ENCODE measurements at places on chromosomes 6 and 20.

- no peaks in the 10 kb centered on the region for H3K4me1 ChIP-seq
- H3K27me3 ChIP-seq = no peaks in the 10 kb centered on the region
- H3K36me3 ChIP-seq = no peaks in the 10 kb centered on the region
- no peak for DNase-seq
Measured at GRCh38 chr20:40280616-40281015, 408.4 kb downstream of the MAFB start.

GRCh38 chr6:73180076-73180738 is 45.1 kb downstream of the KHDC1L start:
- no peak for DNase-seq
- H3K4me3 ChIP-seq = no peak overlapping the region
- H3K36me3 ChIP-seq = no peaks in the 10 kb centered on the region
- H3K27ac ChIP-seq = no peak overlapping the region
- peaks cover 6% of the 10 kb centered on the region for H3K4me1 ChIP-seq

GRCh38 chr6:135519348-135519747 is 21.8 kb upstream of the AHI1 start:
- no peak for DNase-seq
- H3K27me3 ChIP-seq = no peaks in the 10 kb centered on the region
- H3K36me3 ChIP-seq = no peaks in the 10 kb centered on the region
- no peak overlapping the region for H3K4me3 ChIP-seq
- H3K27ac ChIP-seq = no peak overlapping the region

DNA sequence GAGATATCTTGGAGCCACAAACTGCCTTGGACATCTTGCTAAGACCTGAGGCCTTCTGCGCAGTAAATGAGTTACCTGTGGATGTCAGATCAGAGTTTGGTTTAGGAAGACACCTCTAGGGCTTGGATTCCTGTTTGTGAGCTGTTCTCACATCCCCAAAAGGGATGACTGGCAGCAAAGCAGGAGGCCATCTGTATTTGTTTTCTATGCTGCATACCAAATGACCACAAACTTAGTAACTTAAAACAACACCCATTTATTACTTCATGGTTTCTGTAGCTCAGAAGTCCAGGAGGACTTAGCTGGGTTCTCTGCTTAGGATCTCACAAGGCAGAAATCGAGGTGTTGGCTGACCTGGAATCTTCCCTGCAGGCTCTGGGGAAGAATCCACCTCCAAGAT is 116.7 kb downstream of the UNC5CL start:
- peaks cover 12% of the 10 kb centered on the region for H3K27me3 ChIP-seq
- H3K4me3 ChIP-seq = no peak overlapping the region
- H3K27ac ChIP-seq = no peak overlapping the region
- DNase-seq = no peak

DNA sequence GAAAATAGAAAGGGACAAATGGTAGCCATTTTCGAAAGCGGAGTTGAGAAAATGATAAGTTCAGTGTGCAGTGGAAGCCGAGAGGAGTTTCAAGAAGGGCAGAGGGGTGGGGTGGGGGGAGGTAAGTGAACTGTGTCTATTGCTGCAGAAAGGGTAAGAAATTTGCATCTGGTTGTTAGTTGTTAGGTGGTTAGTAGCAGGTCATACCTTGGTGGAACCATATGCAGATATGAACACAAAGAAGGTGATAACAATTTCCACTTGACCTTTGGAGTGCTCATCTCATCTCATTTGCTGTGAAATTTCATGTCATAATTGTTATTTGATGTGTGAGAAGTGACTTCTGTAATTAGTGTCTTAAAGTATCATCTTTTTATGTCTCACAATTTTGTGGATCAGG is 288.2 kb downstream of the QKI start:
- no peaks in the 10 kb centered on the region for H3K4me1 ChIP-seq
- H3K36me3 ChIP-seq = no peaks in the 10 kb centered on the region
- no peak overlapping the region for H3K27ac ChIP-seq

DNA sequence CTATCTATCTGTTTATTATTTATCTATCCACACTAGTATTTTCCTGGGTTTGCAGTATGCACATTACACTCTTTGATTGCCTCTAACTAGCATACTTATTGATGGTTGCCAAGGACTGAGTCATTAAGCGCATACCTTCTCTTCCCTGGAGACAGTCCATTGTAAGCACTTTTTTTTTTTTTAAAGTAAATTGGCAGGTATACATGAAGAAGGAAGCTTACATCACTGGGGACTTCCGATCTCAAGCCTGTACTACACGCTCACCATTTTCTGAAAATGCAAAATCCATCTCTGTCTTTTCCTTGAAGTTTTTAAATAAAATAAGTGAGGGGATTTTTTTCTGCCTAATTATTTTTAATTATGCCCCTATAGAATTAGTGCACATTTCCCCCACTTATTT is 63.5 kb downstream of the HMGN3 start:
- DNase-seq = no peak
- no peak overlapping the region for H3K27ac ChIP-seq
- H3K4me1 ChIP-seq = no peaks in the 10 kb centered on the region
- no peak overlapping the region for H3K4me3 ChIP-seq

- DNase-seq = no peak
- peaks cover 22% of the 10 kb centered on the region for H3K4me1 ChIP-seq
- H3K27ac ChIP-seq = peak overlapping the region; percentile 100
- H3K4me3 ChIP-seq = peak overlapping the region; percentile 93
- H3K27me3 ChIP-seq = no peaks in the 10 kb centered on the region
- H3K36me3 ChIP-seq = peaks cover 11% of the 10 kb centered on the region
Measured at GRCh38 chr6:108295676-108296075, 822 bp downstream of the AFG1L start.

Measured in activated T-cell treated with anti-CD3 and anti-CD28 coated beads, Interleukin-2, amount 50 U/mL, for 24 hours (primary cell).